ENCODE measurements at places on chromosomes 6 and 20.
A peak's percentile ranks its signal among the peaks of the same experiment; 100 is the strongest.

DNA sequence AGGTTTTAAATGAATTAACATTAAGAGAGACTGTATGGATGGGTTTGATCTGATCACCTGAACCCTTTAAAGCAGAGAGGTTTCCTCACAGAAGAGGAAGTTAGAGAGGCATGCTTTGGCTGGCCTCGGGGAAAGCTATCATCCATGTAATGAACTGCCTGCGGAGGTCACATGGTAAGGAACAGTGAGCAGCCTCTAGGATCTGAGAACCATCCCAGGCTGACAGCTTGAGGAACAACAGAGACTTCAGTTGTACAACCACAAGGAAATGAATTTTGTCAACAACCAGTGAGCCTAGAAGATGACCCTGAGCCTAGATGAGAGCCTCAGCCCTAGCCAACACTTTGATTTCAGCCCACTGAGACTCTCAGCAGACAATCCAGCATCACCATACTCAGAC is 2.9 kb upstream of the COL21A1 start:
- DNase-seq = no peak

GRCh38 chr20:36823121-36823520 is 49.6 kb upstream of the DSN1 start:
- DNase-seq = no peak

DNA sequence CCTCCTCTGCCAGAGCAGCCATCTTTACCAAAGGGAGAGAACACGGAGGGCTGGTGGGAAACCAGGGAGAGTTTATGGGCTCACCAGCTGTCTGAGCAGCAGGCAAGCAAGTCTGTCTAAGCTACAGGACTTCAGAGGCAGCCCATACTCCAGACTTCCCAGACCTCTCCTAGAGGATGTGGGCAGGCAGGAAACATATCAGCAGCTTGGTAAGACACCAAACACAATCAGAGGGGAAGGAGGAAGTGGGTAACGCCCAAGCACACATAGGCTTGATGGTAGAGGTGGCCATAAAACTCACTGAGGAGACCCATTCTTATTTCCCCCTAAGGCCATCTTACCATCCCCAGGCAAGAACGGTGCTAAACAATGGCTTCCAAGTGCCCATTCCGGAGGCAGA is 143.1 kb upstream of the ARID1B start:
- DNase-seq = no peak

GRCh38 chr6:25297039-25297441 is 17.9 kb downstream of the CARMIL1 start:
- DNase-seq = no peak

DNA sequence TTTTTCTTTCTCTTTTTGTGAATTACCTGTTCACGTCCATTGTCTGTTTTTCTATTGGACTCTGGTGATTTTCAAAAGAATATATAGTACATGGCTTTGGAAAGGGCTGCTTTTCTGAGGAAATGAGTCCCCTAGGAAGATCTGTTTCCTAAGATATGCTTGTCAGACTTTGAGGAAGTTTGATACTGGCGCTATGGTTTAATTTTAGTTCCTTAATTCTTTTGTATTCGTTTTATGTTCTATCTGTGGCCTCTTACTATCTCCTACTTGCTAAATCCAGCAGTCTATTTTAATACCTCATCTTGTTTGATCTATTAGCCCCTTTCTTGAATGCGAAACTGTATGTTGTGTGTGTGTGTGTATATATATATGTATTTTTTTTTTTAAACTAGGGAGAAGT is 101.9 kb downstream of the LIN28B start:
- no peak for DNase-seq

DNA sequence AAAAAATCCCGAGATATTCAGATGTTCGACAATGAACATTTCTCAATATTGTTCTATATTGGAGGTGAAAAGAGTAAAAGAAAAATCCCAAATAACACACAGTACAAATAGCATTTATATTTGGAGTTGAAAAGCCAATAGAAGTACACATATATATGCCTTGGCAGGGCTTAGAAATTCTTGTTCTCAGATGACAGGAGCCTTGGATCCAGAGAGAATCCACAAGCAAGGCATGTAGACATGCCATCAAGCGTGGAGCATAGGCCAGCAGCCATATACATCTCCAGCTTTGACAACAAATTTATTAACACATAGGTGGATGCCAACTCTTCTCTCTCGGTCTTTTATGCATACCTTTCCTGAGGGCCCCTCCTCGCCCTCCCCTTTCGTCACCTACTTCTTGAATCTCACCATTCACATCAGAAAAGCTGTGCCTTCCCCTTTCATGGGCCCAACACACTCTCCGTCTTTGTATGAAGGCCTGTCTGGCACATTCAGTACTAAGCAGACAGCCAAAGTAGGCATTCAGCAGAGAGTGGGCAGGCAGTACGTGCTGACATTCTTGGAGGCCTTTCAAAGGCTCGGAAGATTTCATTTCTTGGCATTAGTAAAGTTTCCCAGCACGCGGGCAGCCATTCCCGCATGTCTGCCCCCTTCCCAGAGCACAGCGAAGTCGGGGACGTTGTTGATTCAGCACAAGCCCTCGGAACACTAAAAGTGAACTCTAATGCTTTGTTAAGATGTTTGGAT is 18.2 kb downstream of the NEDD9 start:
- DNase-seq = no peak

DNA sequence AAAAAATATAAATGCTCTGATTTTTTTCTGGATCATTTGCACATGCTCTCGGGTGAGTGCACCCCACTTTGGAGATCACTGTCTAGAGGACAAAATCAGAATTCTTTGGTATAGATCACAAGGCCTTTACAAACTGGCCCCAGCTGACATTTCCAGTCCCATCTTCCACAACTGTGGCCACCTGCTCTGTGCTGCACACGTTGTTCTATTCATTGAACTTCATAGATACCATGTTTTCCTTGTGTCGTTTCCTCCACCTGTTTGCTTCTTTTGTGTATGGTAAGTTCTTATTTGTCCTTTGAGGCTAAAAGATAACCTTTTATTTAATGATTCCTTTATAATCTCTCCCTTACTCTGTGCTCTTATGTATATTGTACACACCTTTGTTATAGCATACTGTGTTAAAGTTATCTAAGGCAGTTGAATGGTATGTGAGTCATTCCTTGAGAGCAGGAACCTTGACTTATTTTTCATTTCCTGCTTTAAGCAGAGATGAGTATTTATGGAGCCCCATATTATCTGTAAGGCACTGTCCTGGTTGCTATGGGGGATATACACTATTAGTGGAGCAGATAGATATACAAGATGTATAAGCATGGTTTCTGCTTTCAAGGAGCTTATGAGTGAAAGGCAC is 12.0 kb upstream of the SLC17A5 start:
- no peak for DNase-seq

GRCh38 chr6:29230666-29231065 is 60.0 kb downstream of the OR2J2 start:
- no peak for DNase-seq

GRCh38 chr6:34074064-34074742 is 71.7 kb downstream of the GRM4 start:
- DNase-seq = no peak

DNA sequence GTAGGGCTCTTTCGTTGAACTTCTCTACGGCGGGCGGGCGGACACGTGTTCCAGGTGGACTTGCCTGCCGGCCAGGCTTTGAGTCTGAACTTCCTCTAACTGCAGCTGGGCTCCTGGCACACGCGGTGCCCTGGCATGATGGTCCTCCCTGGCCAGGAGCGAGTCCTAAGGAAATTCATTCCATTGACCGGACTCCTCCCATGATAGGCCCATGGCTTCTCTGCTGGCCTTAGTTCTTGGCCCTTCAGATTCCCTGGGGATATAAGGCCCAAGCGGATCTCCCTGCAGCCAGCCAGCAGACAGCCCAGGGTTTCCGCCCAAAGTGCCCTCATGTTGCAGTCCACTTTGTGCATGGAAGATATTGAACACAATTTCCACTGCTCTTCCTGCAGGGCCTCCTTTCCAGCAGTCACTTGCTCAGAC is 39.4 kb downstream of the TBC1D7 start:
- DNase-seq = no peak

DNA sequence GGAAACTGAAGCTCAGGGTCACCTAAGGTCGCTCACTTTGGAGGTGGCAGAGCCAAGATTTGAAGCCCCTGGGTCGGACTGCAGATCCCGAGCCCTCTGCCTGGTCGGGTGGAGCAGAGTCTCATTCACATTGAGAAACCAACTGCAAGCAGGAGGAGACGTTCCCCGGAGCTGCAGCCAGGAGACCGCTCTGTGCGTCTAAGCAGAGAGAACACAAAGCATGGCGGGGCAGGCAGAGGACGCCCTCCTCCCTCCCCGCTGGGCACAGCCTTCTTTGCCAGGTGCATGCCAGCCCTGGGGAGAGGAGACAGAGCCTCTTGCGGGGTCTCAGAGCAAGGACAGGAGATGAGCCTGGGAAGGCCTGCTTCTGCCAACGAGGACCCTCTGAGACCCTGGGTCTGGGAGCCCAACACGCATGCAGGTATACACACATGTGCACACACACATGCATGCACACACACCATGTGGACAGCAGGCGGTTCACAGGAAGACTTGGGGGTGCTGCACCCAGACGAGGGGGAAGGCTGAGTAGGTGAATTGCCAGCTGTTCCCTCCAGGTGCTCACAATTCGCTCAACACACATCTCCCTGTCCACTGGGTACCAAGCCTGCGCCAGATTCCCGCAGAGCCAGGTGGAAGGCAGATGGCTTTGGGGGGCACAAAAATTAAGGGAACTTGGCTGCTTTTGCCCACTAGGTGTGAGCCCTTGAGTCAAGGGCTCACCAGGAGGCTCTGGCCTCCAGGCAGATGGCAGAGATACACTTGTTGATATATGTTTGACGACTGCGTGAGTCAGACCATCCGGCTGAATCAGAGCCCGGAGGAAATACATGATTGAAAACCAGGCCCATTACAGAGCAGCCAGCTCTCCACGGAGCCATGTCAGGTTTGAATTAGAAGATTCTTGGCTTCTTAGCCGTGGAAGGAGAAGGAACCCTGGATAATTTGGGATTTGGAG is 5.5 kb upstream of the NTSR1 start:
- DNase-seq = peak; percentile 54

GRCh38 chr6:150652848-150653613 is 53.3 kb downstream of the PLEKHG1 start:
- DNase-seq = no peak

GRCh38 chr6:17622144-17622543 is 22.0 kb downstream of the FAM8A1 start:
- no peak for DNase-seq

- DNase-seq = no peak
Measured at GRCh38 chr6:56327946-56328727, 80.8 kb upstream of the COL21A1 start.

DNA sequence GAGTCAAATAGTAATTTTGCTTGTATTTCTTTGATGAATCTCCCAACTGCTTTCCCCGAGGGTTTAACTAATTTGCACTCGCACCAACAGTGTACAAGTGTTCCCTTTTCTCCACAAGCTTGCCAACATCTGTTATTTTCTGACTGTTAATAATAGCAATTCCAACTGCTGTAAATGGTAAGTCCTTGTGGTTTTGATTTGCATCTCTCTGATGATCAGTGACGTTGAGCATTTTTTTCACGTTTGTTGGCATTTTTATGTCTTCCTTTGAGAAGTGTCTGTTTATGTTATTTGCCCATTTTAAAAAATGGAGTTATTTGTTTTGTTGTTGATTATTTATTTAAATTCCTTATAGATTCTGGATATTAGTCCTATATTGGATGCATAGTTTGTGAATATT is 399.8 kb upstream of the MAN1A1 start:
- no peak for DNase-seq

DNA sequence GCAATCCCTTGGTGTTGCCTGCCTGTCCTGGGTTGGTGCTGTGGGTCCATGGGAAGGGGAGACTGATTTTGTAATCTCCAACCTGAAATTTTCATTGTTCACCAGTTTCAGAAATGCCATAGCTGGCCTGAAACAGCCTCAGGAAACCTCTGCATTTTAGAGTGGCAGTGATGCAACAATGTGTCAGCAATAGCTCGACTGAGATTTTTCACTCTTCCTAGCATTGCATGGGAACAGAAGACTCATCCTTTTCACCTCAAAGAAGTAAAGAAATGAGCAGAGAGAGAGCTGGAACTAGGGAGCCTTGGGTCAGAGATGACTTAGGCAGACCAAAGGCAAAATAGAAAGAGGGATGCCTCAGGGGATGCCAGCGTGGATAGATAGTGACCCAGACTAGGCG is 23.7 kb upstream of the TMEM14A start:
- DNase-seq = no peak

DNA sequence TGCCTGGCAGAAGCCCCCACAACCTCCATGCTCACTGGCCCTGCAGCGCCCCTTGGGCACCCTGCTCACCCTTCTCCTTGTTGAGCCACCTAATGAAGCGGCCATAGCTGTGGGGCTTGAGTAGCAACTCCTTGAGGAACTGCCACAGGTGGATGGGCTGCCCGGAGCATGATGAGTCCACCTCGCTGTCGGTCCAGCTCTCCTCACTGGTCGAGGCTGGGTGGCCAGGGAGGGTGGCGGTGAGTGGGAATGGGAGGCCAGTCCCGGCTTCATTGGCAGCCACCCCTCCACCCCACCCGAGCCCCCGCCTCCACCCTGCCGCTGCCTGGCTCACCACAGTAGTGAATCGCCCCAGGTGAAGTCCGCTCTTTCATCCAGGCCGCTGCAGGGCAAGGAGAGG is 16.9 kb downstream of the SPDEF start:
- DNase-seq = no peak

All from AG04449 (cell line).